Stimulated activated CD8-positive, alpha-beta memory T cell treated with anti-CD3 and anti-CD28 coated beads, Interleukin-4, amount 100 ng/mL, for 4 hours (primary cell): ENCODE measurements at places on chromosomes 5 and 9.

DNA sequence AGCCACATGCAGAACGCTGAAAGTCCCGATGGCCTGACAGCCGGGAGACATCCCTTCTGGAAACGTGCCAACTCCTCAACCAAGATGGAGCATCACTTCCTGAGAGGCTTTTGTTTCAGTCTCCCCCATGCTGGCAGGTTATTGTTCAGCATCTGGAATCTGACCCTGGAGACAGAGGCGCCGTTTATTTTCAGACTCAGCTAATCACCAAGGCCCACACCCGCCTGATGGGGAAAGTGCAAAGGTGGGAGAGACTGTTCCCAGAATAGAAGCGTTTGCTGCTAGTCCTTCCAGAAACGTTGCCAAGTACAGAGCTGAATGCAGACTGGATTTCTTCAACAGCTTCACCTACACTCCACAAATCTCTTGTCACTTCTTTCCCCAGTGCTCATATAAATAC is 41.8 kb upstream of the S1PR3 start:
- DNase-seq: no peak

DNA sequence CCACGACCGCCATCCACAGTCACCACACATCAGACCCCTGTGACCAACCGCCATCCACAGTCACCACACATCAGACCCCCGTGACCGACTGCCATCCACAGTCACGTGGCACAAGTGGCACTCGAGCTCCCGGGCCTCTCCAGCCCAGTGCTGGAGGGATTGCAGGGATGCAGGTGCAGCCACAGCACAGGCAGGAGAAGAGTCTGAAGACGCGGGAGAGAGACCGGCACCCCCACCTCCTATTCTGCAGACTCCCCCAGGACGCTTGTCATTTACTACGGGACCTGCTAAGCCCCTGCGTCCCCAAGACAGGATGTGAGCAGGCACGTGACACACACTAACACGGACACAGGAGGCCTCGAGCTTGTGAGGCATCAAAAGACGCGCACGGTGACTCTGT is 21.1 kb downstream of the TERT start:
- no peak for DNase-seq

GRCh38 chr9:38138276-38138675 is 69.2 kb upstream of the SHB start:
- no peak for DNase-seq

- DNase-seq: no peak
Observed at GRCh38 chr9:71581101-71581500, 187.2 kb downstream of the CEMIP2 start.

- no peak for DNase-seq
Observed at GRCh38 chr9:110148891-110149290, 59.1 kb downstream of the C9orf152 start.

DNA sequence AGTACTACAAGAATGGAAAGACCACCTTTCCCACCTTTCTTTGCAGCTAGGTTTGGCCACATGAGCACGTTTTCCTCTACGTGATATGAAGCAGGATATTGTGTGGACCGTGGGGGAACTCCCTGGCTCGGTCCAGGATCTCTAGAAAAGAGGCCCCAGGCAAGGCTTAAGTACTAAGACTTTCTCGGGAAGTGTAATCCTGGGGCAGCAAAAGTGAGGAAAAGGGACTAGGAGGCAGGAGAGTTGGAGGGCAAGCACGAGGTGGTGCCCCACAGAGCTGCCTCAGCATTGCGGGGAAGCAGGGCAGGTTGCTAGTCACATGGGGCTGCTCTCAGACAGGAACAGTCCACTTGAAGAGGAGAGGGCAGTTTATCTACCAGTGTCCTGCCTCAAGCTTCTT is 235.1 kb downstream of the GADD45G start:
- DNase-seq: no peak

- DNase-seq: no peak
Observed at GRCh38 chr5:152374711-152375275, 30.3 kb downstream of the NMUR2 start.

GRCh38 chr5:179196405-179197079 is 136.4 kb downstream of the ZNF354C start:
- no peak for DNase-seq

DNA sequence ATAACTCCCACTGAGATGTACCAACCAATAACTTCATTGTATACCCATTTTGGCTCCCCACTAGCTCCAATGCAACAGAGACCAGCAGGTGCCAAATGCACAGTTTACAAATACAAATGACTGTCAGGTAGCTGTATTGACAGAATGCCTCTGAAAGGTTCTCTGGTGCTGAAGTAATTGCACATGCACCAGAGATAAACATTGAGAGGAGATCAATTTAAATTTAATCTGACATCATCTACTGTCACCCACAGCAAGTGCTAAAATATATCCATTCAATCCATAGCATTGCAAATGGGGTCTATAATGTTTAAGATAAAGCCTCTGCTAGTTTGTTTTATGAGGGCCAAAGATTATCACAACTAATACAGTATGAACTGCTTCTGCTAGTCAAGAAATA is 80.2 kb downstream of the STX17 start:
- no peak for DNase-seq

GRCh38 chr9:126055381-126055985 is 271.1 kb upstream of the MVB12B start:
- DNase-seq: no peak

DNA sequence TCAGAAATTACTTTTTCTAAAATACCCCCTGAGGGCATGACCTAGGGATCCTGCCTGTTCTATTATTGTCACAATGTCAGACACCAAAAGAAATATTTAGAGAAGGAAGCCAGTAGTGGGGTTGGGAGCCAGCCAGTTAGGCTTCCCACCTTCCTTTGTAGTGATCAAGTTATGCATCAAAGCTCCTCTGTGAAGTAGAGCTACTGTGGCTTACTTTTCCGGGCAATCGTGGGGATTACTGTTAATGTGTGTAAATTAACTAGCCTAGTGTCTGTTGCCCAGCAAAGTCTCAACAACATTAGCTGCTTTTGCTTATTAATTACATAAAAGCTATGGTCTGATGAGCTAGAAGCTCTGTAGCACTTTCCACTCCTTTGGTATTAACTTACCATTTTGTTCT is 109.0 kb upstream of the PCAT7 start:
- no peak for DNase-seq

- no peak for DNase-seq
Observed at GRCh38 chr9:94801234-94801633, 74.7 kb downstream of the AOPEP start.

DNA sequence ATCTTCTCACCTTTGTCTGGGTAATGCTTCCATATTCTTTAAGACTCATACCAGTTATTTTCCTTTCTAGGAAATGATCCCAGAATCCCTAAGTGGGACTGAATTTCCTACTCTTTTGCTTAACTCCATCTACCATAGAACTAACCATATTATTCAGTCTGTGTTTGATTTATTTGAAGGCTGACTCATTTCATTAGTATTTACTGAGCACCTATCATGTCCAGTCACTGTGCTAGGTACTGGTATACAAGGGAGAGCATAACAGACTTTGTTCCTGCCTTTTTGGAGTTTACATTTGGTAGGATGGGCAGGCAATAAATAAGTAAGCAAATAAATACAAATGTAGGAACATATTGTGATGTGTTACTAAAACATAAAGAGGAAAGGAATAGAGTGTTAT is 4.3 kb downstream of the NPR2 start:
- DNase-seq: no peak

- DNase-seq: peak; percentile 45
Observed at GRCh38 chr9:73132034-73132776, 19.5 kb upstream of the ANXA1 start.

DNA sequence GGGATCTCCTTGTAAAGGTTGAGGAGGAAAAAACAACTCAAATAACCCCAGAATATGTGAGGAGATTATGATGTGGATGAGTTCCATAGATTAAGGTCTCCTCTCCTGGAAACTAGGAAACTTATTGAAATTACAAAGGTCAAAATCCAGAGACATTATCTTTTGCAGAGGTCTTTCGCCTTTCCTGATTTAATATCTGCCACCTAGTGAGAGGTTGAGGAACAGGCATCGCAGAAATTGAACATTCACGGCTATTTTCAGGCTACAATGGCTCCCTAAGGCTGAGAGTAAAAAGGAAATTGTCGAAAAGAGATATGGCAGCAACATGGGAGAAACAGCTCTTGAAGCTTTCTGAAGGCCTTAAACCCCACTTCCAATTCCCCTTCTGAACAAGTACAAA is 127.5 kb upstream of the PLCXD3 start:
- DNase-seq: no peak

- no peak for DNase-seq
Observed at GRCh38 chr5:66839636-66840185, 243.5 kb downstream of the MAST4 start.

- no peak for DNase-seq
Observed at GRCh38 chr9:112774006-112774996, 23.7 kb downstream of the SNX30 start.

GRCh38 chr9:70413464-70413798 is 1.0 kb downstream of the KLF9 start:
- no peak for DNase-seq

DNA sequence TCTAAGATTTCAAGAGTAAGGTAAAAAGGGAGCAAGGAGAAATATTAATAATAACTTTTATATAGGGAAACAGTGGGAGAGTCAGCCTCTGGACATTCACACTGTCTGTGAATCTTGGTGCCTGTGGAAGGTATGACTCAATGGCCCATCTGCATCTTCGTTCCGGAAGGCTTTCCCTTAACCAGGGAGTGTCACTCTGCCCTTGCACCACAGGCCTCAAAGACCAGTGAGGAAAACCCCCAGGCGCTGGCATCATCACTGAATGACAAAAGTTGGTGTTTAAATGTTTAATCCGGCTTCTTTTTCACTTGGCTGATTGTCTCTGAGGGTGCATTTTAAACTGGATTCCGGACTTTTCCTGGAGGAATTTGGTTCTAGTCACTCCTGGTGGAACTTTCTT is 522.4 kb upstream of the TLE4 start:
- DNase-seq: no peak

- no peak for DNase-seq
Observed at GRCh38 chr5:39202597-39203274, 16.6 kb downstream of the FYB1 start.

GRCh38 chr5:93184041-93184440 is 397.0 kb downstream of the NR2F1-AS1 start:
- DNase-seq: no peak

DNA sequence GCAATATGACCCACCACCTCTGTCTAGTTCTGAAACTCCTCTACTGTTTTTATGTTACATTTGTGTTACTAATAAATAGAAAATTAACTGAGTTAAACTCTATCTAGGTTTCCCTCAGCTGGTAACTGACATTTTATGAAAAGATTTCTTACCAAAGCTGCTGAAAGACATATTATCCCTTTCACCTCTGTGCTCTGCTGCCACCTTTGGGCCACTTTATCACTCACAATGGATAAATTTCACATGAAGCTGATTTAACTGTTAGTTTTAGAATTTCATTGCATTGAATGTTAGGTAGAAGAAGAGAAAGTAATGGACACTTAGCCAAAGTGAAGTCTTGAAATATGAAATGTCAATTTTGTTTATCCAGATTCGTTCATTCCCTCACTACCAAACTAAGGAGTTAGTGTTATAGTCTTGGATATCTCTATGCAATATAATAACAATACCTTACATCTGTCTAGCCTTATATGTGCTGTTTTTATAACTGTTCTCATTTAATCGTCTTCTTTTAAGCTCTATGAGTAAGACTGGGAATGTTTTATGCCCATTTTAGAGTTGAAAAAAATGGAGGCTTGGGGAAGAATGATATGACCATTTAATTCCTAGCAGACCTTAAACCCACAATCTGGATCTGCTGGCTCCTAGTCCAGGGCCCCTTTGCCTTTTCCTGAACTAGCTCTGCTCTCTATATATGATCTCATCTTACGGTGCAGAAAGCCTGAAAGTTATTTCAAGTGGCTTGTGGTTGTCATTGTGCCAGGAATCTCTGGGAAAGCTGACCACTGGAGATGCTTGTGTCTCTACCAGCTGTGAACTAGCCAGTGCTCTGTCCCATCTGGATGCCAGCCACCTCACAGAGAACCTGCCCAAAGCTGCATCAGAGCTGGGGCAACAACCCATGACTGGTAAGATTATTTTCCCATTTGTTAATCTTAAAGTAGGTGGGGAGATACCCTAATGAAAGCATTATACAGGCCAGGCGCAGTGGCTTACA is 97.1 kb downstream of the GOLPH3 start:
- no peak for DNase-seq

DNA sequence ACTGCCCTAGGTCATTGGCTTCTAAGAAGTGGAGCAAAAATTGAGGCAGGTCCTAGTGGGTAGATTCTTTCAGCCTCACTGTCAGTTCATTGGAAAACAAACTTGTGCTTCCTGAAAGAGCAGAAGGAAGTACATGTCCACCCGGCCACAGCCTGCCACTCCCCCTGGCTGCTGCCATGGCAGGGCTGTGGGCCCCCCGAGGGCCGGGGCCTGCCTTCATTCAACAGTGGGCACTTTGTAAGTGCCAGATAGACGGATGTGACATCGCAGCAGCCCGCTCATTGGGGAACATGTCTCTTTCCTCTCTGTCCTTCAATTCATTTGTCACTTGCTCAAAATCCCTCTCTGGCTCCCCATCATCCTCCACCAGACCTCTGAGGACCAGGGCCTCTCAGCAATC is 20.6 kb upstream of the NEURL1B start:
- no peak for DNase-seq

- DNase-seq: no peak
Observed at GRCh38 chr9:106405871-106406435, 457.0 kb upstream of the ZNF462 start.

- DNase-seq: no peak
Observed at GRCh38 chr5:135446615-135447014, 533 bp downstream of the DCANP1 start.

DNA sequence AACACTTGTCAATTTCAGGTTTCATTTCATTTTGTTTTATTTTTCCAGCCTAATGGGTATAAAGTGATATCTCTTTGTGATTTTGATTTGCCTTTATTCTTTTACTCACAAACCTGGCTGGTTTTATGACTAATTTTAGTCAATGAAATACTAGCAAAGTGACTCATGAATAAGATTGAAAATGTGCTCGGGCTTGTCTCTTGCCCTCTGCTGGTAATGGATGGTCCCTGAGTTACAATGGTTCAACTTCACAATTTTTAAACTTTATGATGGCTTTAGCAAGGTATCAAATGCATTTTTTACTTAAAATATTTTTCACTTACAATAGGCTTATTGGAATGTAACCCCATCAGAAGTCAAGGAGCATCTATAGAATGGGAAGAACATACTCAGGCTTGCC is 431.4 kb upstream of the CCNG1 start:
- no peak for DNase-seq

- peak; percentile 83 for DNase-seq
Observed at GRCh38 chr9:126704892-126705766, 91.4 kb downstream of the LMX1B start.

DNA sequence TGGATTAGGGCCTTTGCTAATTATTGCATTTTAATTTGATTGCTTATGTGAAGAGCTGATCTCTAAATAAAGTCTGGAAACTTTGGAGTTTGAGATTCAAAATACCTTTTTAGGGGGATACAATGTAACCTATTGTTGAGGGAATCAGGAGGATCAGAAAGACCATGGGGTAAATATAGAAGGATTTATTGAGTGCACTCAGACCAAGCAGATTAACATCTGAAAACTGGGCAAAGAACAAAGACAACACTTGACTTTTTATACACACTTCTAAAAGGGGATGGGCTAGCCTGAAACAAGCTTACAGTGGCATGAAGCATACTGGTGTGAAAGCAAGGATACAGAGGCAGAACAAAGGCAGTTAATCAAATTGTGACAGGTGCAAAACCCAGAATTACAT is 174.3 kb downstream of the MRPS30 start:
- no peak for DNase-seq

- DNase-seq: no peak
Observed at GRCh38 chr9:96177005-96177718, 124.8 kb downstream of the HSD17B3 start.

- DNase-seq: no peak
Observed at GRCh38 chr9:36878986-36879982, 154.8 kb downstream of the PAX5 start.
